ENCODE measurements at places on chromosomes 1 and 21.

- no peak for DNase-seq
Measured at GRCh38 chr1:51512606-51513005, 6.5 kb downstream of the EPS15 start.

DNA sequence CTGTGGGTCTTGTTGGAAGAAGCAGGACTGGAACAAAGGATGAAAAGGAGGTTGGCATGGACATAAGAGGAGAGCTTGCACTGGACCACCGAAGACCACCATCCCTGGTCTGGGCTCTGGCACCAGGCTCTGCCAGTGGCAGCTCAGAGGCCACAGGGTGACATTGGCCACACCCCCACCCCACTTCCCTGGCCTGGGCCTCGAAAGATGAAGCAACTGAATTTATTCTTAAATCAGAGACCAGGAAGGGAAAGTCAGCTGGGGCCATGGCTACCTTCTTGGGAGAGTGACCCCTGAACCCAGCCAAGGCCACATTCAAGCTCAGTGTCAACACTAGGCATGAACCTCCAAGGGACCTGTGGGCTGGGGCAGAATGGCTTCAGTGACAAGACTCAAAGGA lies 4.0 kb downstream of the KLHDC7A start:
- DNase-seq, result no peak

- no peak for DNase-seq
Measured at GRCh38 chr21:42580793-42581321, 67.2 kb downstream of the SLC37A1 start.

DNA sequence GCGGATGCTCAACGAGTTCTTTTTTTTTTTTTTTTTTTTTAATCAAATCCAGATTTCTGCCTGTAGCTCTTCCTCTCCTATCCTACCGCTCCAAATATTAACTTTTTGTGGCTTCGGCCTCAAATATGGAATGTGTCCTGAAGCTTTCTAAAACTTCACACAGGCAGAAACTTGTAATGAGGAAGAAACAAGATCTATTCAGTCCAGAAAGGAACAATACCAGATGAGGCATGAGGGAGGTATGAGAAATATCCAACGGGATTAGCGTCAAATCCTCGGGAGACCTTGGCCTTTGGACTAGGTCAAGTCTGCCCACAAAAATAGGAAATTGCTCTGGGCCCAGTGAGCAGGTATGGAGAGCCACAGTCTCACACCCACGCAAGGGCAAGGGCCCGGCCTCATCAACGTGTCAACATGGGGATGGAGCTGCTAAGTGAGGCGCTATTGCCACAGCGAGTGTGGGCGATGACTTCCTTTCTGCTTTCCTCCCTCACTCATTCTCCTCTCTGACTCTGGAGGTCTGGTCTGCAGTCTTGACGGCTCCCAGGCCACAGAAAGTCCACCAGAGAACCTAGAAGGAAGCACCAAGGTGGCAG lies 66.6 kb downstream of the BCAR3 start:
- DNase-seq, result no peak

DNA sequence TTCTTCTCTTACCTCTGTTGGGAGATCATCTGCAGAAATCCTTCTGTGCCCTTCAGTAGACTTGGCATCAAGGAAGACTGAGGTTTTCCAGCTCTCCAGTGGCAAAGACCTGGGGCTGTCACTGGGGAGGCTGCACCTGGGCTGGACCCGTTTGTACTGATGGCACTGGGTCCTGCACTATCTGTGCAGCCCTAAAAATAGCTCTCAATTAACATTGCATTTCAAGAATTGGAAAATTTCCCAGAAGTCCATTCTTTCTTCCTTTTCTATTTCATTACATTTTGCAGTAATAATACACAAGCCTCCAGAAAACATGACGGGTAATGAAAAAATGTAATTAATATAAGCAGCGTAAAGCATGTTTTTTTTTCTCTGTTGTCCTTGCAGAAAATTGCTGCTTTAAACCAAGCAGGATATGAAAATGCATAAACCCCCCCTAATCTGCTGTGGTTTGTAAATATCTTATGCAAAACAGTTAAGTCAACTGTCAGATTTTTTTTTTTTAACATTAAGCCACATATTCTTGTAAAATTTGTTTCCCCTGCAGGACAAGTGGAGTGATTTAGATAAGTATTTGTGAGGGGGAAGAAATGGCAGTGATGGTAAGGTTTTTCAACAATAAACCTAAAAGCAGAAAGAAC lies 64.9 kb downstream of the LMO4 start:
- no peak for DNase-seq

GRCh38 chr1:200479816-200480215 lies 70.0 kb upstream of the ZNF281 start:
- DNase-seq, result no peak

DNA sequence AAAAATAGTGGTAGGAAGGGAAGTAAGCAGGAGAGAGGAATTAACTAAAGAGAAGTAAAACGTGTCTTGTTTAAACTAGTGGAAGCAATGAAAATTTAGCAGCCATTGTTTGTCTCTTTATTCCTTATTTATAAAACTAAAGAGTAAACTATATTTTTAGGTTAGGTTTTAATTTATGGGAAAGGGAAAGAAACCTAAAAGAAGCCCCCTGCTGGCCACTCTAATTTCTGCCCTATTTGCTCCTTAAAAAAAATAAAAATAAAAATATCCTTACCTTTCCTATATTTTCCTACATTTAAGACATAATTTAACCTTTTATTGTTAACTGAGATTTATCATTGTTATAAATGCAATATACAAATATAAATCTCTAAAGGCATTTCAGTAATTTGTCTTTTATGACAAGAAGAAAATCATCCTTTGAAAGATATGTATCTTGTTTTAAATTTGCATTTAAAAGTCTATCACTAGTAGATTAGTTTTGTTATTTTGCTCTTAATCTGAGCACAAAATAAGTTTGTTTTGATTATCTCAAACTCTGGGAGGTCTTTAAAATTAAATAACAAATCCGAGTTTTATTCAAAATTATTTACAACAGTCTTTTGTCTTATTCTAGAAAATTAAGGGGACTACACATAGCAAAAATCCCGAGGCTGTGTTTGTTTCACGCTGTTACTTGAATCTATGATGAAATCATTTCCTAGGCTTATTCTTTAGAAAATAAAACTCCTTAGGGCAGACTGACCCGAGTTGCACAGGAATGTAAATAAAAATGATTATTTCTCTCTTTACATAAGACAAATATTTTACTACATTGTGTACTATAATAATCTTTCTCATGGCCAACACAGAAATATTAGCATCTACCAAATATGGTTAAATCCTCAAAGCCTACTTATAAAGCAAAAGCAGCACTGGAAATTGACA lies 201.7 kb downstream of the NRIP1 start:
- no peak for DNase-seq

DNA sequence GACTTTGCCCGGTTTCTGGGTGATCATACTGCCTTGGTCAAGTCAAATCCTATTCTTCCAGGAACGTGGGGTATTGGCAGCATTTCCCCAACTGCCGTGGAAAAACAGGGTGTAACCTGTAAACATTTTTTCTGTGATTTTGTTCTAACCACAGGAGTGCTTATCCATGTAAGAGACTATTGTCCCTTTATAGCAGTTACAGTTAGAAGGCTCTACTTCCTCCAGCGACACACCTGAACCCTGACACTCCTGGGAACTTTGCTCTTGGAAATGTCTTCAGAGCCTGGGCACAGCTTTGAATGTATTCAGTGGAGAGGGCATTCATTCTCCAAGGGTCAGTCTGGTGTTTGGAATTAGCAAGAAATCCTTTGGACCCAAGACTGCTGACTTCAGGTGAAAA lies 26.4 kb upstream of the ARHGEF10L start:
- no peak for DNase-seq

GRCh38 chr1:152533327-152533938 lies 19.2 kb downstream of the CRCT1 start:
- no peak for DNase-seq

DNA sequence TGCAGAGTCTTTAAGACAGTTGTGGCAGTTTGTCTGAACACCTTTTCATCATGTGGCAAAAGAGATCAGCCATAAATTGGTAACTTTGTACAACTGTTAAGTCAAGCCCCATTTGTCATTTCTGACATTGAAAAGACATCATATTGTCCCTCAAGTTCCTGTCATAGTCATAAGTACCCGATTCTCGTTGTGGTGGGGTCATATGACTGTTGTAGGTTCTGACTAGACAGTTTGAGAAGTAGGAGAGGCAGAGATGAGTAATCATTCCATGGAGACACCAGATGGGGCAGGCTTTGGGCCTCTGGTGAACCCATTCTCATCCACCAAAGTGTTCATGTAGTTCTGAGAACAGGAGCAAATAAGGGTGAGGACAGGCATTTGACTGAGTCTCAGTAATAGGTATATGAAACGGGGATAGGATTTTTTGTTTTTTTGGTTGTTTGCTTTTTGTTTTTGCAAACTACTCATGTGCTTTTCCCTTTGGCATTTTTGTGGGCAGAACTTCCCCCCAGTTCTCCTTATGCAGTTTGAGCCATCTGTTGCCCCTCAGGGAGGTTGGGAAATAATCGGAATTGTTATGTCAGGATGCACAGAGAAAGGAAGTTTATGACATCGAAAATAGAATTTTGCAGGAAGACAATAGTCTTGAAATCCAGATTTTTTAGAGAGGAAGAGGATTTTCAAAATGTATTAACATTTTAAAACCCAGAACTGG lies 86.9 kb upstream of the KCNE2 start:
- DNase-seq, result no peak

DNA sequence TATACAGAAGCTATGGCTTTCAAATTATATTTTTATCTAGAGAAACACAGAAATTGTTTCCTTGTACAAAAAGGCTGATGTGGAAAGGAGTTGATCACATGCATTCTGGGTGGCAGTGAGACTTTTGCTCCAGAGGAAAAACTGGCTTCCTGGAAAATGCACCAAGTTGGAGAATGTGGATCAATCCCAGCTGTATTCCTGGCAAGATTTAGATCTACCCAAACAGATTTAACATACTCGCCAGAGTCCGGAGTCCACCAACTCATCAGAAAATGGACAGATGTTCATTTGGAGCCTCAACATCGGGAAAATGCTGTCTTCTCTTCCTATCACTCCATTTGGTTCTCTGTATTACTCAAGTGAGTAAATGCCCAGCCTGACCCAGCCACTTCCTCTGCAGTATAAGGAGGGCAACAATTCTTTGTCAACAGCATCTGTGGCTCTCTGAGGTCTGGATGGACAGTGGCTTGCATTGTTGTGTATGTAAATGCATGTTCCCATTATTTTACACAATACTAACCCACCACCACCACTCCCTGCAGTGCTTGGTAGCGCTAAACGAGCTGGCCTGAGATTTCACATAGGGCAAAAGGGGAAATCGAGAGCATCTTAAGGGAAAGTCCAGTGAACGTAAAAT lies 226.2 kb upstream of the IRF2BP2 start:
- DNase-seq, result no peak

GRCh38 chr1:201702936-201703335 lies 126.0 kb upstream of the IPO9 start:
- no peak for DNase-seq

- no peak for DNase-seq
Measured at GRCh38 chr1:202923533-202923932, 3.5 kb downstream of the KLHL12 start.

DNA sequence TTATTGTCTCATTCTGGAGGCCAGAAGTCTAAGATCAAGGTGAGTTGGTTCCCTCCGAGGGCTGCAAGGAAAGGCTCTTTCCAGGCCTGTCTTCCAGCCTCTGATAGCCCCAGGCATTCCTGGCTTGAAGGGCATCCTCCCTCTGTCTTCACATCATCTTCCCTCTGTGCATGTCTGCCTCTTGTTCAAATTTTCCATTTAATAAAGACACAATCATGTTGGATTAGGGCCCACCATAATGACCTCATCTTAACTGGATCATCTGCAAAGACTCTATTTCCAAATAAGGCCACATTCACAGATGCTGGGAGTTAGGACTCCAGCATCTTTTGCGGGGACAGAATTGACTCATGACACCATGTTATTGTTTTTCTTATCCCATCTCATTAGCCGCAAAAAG lies 24.5 kb downstream of the HUNK start:
- no peak for DNase-seq

GRCh38 chr1:238606896-238607295 lies 716.2 kb upstream of the ZP4 start:
- DNase-seq, result no peak

- no peak for DNase-seq
Measured at GRCh38 chr1:76481672-76482071, 385.6 kb upstream of the ST6GALNAC5 start.

DNA sequence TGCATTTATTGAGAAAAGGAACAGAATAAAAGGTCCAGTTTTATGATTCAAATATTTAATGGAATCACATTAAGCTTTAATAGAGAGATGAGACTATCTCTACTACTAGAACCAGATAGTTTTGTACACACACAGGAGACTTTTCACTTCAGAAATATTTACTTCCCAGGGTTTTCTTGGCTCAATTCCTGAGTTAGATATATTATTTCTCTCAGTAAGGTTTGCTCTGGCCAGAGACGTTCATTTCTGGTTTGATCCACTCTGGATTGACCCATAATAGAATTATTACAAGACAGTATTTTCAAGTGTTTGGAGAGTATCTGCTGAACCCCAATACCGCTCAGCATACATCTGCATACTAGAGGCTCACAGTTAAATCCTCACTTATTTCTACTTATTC lies 1.3 kb upstream of the RCOR3 start:
- DNase-seq, result no peak

DNA sequence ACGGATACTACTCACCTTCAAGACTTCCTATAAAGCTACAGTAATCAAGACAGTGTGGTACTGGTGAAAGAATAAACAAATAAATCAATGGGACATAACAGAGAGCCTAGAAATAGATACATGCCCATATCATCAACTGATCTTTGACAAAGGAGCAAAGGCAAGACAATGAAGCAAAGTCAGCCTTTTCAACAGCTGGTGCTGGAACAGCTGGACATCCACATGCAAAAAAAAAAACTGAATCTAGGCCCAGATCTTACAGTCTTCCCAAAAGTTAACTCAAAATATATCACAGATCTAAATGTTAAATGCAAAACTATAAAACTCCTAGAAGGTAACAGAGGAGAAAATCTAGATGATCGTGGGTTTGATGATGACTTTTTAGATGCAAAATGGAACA lies 170.3 kb downstream of the MIS18A start:
- DNase-seq, result no peak

GRCh38 chr1:72241397-72241796 lies 40.9 kb downstream of the NEGR1 start:
- no peak for DNase-seq

GRCh38 chr1:20080441-20081352 lies 10.7 kb downstream of the PLA2G5 start:
- no peak for DNase-seq

Data from stimulated activated CD8-positive, alpha-beta memory T cell treated with anti-CD3 and anti-CD28 coated beads, Interleukin-2, amount 100 ng/mL, for 1 hour (primary cell).